ENCODE measurements at places on chromosomes 13 and 19.

DNA sequence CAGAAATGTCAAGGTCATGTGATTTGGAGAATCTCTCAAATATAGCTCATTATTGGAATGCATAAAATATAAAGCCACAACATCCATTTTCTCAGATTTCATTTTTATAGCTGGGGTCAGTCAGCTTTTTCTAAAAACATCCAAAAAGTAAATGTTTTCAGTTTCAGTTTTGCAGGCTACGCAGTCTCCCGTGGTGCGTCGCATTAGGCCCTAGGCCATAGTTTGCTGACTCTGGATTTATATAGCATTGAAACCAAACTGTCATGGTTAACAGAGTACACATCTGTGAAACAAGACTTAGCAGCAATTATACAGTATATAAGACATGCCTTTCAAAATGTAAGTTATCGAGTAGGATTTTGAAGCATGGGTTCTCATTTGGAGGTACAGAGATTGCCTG lies 140.0 kb downstream of the IRS2 start:
- DNase-seq: no peak

GRCh38 chr19:45423033-45423588 lies 606 bp downstream of the ERCC1 start:
- peak; percentile 77 for DNase-seq

- no peak for DNase-seq
These were observed 2.7 kb upstream of the MEX3D start for GRCh38 chr19:1570836-1571235.

DNA sequence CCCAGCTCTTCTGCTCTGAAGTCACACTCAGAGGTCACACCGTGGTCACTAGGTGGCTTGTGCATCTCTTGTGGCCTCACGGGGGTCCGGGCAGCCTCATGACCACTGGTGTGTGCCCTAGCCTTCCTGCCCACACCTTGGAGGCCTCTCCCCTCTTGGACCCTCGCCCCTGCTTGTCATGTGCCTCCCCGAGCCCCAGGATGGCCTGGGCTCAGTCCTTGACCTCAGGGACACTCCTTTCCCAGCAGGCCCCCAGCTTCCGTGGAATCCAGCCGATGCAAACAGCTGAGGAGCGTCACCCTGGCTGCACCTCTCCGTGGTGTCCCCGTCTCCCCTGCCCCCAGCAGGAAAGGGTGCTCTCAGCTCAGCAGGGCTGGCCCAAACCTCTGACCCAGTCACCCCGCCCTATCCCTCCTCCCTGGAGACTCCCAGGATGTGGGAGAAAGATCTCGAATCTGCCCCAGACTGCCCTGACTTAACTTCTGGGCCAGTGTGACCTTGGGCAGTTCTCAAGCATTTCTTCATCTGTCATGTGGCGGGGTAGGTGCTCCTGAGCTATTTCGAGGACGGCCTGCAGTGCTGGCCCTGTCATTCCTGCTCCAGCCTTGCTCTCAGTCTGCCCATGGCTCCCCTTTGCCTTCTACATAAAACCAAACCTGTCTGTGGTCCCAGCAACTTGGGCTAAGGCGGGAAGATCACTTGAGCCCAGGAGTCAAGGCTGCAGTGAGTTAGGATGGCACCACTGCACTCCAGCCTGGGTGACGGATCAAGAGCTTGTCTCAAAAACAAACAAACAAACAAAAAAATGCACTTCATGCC lies 4.6 kb upstream of the SLC25A42 start:
- no peak for DNase-seq

DNA sequence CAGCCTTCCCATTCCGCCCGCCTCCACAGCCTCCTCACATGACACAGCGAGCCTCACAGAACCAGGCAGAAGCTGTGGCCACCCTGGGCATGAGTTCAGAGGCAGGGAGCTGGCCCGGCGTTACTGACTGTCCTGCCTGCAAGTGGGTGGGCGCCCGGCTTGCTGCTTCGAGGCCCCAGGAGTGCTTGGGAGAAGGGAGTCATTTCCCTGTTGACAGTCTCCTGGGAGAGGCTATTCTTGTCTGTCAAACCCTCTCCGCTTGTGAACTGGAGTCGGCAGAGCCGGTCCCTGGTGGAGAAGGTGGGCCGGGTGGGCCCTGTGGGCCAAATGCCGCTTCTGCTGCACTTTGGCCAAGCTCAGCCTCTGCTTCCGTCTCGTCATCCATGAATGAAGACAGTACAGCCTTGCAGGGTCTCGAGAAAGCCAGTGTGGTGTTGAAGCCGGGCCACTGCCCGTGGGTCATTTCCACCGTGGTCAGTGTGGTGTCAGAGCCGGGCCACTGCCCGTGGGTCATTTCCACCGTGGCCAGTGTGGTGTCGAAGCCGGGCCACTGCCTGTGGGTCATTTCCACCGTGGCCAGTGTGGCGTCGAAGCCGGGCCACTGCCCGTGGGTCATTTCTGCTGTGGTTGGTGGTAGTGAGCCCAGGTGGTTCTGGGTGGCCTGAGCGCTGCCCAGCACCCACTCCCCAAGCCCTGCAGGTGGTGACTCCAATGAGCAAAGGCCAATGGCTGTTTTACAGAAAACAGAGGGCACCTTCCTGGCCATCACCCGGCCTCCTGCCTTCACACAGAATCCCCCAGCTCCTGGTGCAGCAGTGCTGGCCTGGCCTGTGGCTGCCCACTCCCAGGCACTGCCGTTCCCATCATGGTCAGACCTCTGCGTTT lies 13.5 kb upstream of the F7 start:
- DNase-seq: no peak

GRCh38 chr13:45826731-45827130 lies 24.8 kb downstream of the SIAH3 start:
- DNase-seq: no peak

DNA sequence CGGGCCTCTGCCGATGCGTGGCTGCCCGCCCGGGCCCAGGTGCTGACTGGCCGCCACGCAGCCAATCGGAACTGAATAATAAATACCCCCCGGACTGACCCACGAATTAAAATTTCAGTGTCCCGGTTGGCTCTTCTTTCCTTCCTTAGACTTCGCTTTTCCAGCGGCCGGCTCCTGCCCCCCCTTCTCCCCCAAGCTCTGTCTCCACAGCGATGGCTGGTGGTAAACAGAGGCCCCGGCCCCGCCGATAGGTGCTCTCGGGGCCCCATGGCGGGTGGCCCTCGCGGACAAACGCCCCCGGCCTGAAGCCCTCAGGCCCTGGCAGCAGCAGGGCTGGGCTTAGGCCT lies 2.6 kb downstream of the ZBTB7A start:
- no peak for DNase-seq

- no peak for DNase-seq
These were observed 25.7 kb downstream of the CCNE1 start for GRCh38 chr19:29837448-29837981.

DNA sequence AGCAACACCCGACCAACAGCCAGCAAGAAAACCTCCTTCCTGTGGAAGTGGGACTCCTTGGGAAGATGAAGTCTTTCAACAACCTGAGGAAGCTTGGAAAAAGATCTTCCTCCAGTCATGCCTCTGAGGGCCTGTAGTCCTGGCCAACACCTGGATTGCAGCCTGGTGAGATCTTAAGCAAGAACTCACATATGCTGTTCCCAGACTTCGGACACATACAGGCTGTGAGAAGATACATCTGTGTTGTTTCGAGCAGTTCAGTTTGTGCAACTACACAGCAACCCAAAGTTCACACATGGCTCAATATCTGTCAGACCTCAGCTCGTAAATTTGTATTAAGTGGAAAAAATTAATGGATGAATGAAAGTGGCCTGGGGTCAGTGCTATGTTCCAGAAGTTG lies 65.1 kb upstream of the UBAC2 start:
- DNase-seq: no peak

DNA sequence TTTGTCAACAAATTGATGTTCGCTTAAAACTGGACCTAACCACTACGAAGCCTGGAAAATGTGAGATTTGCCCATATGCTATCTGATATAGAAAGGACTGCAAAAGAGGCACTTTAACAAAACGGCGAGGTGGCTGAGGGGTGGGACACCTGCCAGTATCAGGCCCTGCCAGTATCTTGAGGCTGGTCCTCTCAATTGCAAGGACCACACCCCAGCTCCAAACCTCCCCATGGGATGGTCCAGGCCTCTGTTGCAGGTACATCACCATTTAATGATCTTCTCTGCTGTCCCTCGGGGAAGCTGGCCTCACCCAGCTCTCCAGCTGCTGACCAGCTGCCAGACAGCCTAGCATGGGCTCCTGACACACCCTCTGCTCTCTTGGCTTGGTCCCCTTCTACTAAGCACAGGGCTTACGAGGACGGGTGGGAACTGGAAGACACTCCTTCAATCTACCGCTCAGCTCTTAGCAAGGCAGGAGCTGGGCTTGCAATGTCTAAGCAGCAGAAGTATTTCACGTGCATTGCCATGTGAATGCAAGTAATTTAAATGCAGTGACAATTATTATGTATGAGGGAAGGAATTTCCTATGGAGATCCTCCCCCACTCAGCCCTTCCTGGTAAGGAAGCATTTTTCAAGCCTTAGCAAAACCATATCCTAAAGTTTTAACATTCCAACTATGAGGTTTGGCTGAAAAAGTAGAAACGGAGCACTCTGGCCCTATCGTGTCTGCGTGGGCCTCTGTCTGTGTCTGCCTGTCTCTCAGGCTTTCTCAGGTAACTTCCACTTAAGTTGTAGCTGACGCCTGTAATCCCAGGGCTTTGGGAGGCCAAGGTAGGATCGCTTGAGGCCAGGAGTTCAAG lies 63.9 kb downstream of the LATS2 start:
- no peak for DNase-seq

- no peak for DNase-seq
These were observed 33.6 kb upstream of the EPHX3 start for GRCh38 chr19:15265850-15266248.

DNA sequence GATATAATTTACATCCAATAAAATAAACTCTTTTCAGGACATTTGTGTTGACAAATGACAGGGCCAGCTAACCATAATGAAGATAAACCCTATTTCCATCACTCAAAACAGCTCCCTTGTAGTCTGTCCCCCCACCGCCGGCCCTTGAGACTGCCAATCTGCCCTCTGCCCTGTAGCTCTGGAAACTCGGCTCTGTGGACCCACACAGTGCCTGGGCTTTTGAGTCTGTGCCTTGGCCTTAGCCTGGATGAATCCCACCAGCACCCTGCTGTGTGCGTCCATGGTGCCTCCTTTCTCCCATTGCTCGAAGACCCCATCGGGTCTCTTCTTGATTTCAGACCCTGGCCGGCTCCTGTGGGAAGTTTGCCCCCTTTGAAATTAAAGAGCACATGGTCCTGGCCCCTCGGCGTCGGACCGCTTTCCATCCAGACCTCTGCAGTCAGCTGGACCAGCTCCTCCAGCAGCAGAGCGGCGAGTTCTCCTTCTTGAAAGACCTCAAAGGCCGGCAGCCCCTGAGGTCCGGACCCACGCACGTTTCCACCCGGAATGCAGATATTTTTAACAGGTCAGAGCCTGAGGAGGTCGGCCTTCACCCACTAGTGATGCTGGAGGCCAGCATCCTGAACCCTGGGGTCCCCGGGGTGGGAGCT lies 26.0 kb downstream of the CHAF1A start:
- no peak for DNase-seq

- DNase-seq: peak; percentile 30
These were observed 15.1 kb downstream of the PRAM1 start for GRCh38 chr19:8487137-8487851.

DNA sequence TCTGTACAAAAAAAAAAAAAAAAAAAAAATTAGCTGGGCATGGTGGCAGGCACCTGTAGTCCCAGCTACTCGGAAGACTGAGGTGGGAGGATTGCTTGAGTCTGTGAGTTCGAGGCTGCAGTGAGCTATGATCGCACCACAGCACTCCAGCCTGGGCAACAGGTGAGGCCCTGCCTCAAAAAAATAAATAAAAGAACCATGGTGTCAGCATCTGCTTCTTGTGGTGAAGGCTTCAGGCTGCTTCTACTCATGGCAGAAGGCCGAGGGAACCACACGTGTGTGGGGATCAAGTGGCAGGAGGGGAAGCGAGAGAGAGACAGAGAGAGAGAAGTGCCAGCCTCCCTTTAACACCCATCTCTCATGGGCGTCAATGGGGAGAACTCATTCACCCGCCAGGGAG lies 13.5 kb downstream of the BCL3 start:
- DNase-seq: no peak

GRCh38 chr19:23817519-23817918 lies 58.8 kb upstream of the ZNF681 start:
- DNase-seq: no peak

DNA sequence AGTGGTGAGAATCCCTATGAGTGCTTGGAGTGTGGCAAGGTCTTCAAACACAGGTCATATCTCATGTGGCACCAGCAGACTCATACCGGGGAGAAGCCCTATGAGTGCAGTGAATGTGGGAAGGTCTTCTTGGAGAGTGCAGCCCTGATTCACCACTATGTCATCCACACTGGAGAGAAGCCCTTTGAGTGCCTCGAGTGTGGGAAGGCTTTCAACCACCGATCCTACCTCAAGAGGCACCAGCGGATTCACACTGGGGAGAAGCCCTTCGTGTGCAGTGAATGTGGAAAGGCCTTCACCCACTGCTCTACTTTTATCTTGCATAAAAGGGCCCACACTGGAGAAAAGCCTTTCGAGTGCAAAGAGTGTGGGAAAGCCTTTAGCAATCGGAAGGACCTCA lies 18.7 kb upstream of the AURKC start:
- no peak for DNase-seq

DNA sequence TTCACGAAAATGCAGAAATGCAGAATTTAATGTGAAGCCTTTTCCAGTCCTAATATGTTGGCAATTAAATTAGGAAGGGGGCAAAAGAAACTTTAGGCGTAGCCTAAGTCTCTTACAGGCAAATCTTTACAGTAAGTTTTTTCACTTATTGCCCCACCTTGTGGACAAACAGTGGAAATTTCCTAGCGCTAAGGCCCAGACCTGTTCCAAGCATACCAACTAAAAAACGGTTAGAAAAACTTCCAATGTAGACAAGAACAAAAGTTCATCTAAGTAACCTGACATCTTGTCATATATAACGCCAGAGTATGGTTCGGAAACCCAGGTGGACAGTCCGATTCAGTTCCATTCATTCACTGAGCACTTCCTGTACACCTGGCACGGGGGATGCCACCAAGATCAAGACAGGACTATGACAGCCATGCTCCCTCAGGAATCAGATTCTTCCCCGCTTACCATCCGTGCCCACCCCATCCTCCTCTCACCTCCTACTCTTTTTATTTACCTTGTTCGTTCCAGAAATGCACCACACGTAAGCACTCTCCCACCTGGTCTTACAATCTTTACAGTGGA lies 4.9 kb downstream of the ZAR1L start:
- no peak for DNase-seq

DNA sequence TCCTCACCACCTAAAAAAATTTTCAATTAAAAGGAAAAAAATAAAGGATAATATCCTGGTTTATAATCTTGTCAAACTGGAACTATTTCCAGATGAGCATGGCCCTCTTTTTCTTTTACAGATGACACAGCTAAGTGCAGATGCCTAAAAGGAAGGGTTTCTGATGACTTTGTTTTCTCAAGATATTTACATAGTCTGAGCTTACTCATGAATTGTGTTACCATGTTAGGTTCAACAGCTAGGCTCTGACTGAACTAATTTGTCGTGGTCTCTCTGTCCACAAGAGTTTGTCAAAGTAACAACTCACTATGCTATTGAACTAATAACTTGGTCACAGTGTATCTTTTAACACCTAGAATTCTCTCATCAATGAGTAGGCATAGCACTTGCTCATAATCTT lies 780.8 kb downstream of the GPC5 start:
- DNase-seq: no peak

All from stimulated activated CD8-positive, alpha-beta memory T cell treated with anti-CD3 and anti-CD28 coated beads, Interleukin-2, amount 100 ng/mL, for 1 hour (primary cell).